ENCODE measurements at places on chromosomes 12 and 14. TPM values are rescaled to one million over a fixed set of nuclear protein-coding genes. Genes with fewer than 3 reads are reported as not detected.

The CCDC196 gene
- not detected for total RNA-seq

The STAC3 gene
- total RNA-seq: 1.4 TPM

The CD9 gene
- 41.5 TPM for total RNA-seq

The TAS2R8 gene
- total RNA-seq: 0.69 TPM

The TMEM52B gene
- total RNA-seq: 2.3 TPM

The ALDH1L2 gene
- 8.3 TPM for total RNA-seq

The SYNE3 gene
- total RNA-seq: 4.6 TPM

The NTN4 gene
- 16.4 TPM for total RNA-seq

The TDRD9 gene
- 4.4 TPM for total RNA-seq

The FAM90A1 gene
- not detected for total RNA-seq

The KRT3 gene
- total RNA-seq: 0.23 TPM

The TPPP2 gene
- not detected for total RNA-seq

The PTPRR gene
- total RNA-seq: 22.1 TPM

The KRT6C gene
- not detected for total RNA-seq

The TMEM63C gene
- 12.7 TPM for total RNA-seq

The RNASE7 gene
- total RNA-seq: not detected

The PTPRO gene
- total RNA-seq: 126 TPM

The SDSL gene
- 5.1 TPM for total RNA-seq

The NRXN3 gene
- 107 TPM for total RNA-seq

The LYZ gene
- 7.4 TPM for total RNA-seq

The POTEG gene
- total RNA-seq: not detected

The CD163L1 gene
- total RNA-seq: 4.4 TPM

The ARHGAP5 gene
- total RNA-seq: 270 TPM

The TC2N gene
- 25.1 TPM for total RNA-seq

The ACSM4 gene
- total RNA-seq: not detected

The ESPL1 gene
- total RNA-seq: 2.5 TPM

The LRP1 gene
- 114 TPM for total RNA-seq

The GTF2A1 gene
- 75.7 TPM for total RNA-seq

The TNS2 gene
- total RNA-seq: 16.1 TPM

The KRT6A gene
- total RNA-seq: not detected

The ANKS1B gene
- total RNA-seq: 298 TPM

The EFS gene
- total RNA-seq: 9.7 TPM

The TMEM106C gene
- total RNA-seq: 92.5 TPM

The TAS2R7 gene
- total RNA-seq: 0.69 TPM

The LUM gene
- 11.8 TPM for total RNA-seq

The TEX52 gene
- total RNA-seq: not detected

The CLEC12A gene
- total RNA-seq: 0.23 TPM

The HPD gene
- total RNA-seq: not detected

The PPP4R4 gene
- 11.8 TPM for total RNA-seq

The ENDOU gene
- total RNA-seq: not detected

The MMP17 gene
- total RNA-seq: 41.5 TPM

The SP1 gene
- total RNA-seq: 20.3 TPM

The MYF5 gene
- not detected for total RNA-seq

The DAO gene
- total RNA-seq: not detected

The TCL1B gene
- total RNA-seq: not detected

The SYNDIG1L gene
- total RNA-seq: 32.8 TPM

The GPR68 gene
- 8.1 TPM for total RNA-seq
